GM23248 (cell line): ENCODE measurements at places on chromosomes 2 and 18. TPM values are rescaled to one million over a fixed set of nuclear protein-coding genes. Genes with fewer than 3 reads are reported as not detected.

DOK6 gene
- total RNA-seq, result 0.76 and 5.2 TPM in 2 replicates

- DNase-seq, result no peak
These were observed 446.3 kb downstream of the ADCYAP1 start for GRCh38 chr18:1350931-1351450.

DNA sequence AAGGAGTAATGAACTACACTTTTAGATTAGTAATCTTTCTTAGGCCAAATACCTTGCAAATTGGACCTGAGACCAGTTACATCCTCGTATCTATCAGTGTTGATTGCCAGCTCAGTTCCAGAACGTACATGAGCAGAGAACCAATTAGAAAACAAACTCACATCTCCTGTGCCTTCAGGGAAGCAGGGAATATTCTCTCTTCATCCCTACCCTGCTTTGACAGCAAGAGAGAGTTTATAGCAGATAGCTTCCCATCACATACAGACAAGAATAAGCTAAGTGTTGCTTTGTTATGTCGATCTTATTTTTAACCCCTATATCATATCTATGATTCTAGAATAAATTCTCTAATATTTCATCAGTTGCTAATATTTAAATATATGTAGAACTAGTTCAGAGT is 181.8 kb downstream of the DSC3 start:
- DNase-seq, result no peak

DNA sequence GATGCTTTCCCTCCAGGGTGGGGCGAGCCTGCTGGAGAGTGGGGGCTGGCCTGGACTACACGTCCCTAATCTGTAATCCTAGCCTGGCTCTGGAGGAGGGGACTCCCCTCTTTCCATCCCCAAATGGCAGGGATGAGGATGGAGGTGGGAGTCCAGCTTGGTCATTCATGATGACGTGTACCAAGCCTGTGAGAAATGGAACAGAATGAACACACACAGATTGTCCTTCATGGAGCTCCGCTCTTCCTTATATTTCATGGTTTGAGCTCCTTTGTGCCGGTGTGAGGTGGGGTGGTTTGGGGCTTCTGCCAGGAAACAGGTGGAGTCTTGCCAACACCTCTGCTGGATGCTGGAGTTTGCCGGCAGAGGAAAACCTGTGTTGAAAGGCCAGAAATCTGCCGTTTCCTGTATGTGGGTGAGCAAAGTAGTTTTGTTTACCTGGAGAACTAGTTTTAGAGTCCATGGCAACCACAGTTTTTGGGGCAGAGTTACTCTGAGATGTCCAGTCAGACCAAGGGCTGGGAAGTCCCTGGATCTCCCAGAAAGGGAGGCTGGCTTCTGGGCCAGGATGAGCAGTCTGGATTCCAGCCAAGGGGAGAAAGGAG is 417.6 kb upstream of the MEX3C start:
- no peak for DNase-seq

- DNase-seq, result no peak
These were observed 586.7 kb downstream of the TDRD15 start for GRCh38 chr2:21710496-21710895.

GRCh38 chr18:76679945-76680344 is 142.4 kb upstream of the ZNF236 start:
- no peak for DNase-seq

DNA sequence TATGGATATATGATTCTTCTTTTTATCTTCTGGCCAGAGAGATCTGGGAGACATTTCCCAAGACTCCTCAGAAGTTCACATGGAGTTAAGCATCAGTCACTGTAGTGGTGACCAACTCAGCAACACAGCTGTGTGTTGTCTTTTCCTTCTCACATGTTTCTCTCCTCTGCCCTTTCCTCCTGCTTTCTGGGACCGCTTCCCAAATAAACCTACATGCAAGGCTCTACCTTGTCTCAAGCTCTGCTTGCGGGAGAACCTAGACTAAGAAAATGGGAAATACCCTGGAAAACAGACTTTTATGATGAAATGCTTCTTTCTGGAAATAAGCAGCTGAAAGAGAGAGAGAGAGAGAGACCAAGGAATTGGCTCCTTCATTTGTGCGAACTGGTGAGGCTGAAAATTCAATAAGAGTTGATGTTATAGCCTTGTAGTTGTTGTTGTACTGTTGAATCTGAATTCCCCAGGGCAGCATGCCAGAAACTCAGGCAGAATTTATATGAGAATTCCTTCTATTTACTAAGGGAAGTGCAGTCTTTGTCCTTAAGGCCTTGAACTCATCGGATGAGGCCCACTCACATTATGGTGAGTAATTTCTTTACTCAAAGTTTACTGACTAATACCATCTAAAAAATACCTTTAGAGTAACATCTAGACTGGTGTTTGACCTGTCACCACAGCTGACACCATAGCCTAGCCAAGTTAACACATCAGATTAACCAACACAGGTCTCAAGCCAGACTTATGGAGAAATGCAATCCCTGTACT is 22.7 kb upstream of the DSC1 start:
- DNase-seq, result no peak

- no peak for DNase-seq
These were observed 2.8 kb upstream of the PRKCE start for GRCh38 chr2:45648636-45649035.

GRCh38 chr18:49733896-49734585 is 79.3 kb downstream of the ACAA2 start:
- no peak for DNase-seq

DNA sequence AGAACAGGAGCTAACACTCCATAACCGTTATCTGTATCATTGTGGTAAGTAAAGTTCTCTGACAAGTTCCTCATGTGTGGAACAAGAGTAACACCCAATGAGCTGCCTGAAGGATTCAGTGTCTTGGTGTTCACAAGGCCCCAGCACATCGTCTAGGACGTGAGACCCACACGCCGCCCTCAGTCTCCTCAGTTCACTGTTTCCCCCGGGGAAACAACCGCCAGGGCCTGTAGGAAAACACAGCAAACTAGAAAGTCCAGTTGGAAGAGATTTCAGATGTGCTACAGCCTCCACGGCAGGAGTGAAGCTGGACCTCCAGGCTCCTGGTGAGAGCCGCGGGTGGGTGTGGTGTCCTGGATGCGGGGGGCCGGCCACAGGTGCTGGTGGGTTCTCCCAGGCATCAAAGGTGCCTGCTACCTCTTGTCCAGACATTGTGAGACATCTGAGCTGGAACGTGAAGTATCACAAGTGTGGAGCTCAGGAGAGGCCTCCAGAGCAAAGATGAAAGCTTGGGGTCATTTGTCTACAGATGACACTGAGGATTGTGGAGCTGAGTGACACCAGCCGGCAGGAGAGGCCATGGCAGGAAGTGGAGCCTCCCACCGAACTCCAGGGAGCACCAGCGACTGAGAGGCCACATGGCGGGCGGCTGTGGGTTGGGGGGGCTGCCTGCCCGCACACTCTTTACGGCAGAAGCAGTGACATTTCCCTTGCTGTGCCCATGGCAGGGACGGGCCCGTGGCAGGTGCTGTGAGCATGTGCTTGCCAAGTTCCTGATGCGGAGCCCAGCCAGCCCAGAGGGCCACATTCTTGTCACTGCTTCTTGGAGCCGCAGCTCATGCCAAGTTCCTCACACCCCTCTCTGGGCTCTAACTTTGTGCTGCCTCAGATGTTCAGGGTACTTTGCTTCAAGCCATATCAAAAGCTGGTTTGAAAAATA is 131.2 kb downstream of the TMEM18 start:
- DNase-seq, result no peak

DNA sequence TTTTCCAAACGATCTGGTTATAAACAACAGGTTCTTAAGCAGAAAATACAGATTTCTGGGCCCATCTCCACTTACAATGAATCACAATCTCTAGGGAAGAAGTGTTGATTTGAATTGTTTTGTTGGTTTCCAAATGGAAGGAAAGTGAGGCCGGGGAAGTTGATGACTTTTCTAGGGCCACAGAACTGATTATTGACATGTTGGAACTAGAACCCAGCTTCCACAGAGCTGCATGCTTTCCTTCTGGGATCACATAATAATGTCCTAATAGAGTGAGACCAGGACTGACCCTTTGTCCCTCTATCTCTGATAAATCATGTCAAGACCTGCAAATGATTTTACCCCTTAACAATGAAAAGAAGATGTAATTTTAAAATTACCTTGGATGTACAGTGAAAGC is 332.2 kb downstream of the OSR1 start:
- DNase-seq, result no peak

PSMA8 gene
- total RNA-seq, result not detected in 2 replicates

DNA sequence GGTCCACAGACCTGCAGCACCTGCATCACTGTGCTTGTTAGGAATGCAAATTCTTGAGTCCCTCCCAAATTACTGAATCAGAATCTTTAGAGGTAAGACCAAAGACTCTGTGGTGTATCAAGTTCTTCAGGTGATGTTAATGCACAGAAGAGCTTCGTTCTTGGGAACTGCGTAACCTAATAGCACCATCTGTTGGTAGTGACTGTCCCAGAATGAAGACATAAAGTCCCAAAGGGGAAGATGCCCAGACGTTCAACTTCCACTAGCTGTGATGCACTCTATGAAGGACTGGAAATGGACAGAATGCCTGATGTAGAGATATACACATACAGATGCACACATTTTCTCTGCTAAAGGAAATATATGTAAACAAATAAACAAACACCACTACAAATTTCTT is 576.0 kb downstream of the LRP1B start:
- DNase-seq, result peak; percentile 38

IL1F10 gene
- total RNA-seq, result not detected in 2 replicates

AQP12A gene
- total RNA-seq, result not detected in 2 replicates
